Hepatocyte (in vitro differentiated cells): ENCODE measurements at places on chromosomes 6 and 20. TPM values are rescaled to one million over a fixed set of nuclear protein-coding genes. Genes with fewer than 3 reads are reported as not detected.

DNA sequence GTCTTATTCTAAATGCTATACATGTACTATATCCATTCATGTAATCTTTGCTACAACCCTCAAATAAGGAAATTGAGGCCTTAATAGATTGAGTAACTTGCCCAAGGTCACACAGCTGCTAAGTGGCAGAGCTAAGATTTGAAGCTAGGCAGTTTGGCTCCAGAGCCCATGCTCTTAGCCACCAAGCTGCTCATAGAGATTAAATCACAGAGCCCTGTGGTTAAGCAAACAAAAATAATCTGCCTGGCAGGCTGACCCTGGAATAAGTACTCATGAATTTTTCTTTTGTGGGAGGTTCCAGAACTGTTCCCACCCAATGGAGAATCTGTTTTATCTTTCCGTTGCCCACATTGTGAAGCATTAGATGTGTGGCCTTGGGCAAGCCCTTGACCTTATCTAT lies 7.4 kb downstream of the AAR2 start:
- DNase-seq: no peak

Gene CST4
- polyA plus RNA-seq: not detected in 2 replicates

Gene SPATS1
- not detected in 2 replicates for polyA plus RNA-seq

Gene CDYL
- 25.3 and 28.9 TPM in 2 replicates for polyA plus RNA-seq

Gene KCNQ5
- 2.0 and 3.7 TPM in 2 replicates for polyA plus RNA-seq
